Left renal cortex interstitium (tissue), 4 donors: ENCODE measurements at places on chromosomes 16 and 17. TPM values are rescaled to one million over a fixed set of nuclear protein-coding genes. Genes with fewer than 3 reads are reported as not detected.

ABCA6 gene
- 1.8 TPM for polyA plus RNA-seq

PABPN1L gene
- not detected for polyA plus RNA-seq

HOXB9 gene
- 61.0 TPM for polyA plus RNA-seq

SEC14L5 gene
- 0.14 TPM for polyA plus RNA-seq

CD300LB gene
- polyA plus RNA-seq, result 0.10 TPM

POLR3E gene
- 65.3 TPM for polyA plus RNA-seq

NRN1L gene
- polyA plus RNA-seq, result not detected

ZACN gene
- polyA plus RNA-seq, result 14.3 TPM

TPSAB1 gene
- polyA plus RNA-seq, result not detected

PNMT gene
- polyA plus RNA-seq, result 4.5 TPM

LGALS3BP gene
- 170 TPM for polyA plus RNA-seq

TCAP gene
- polyA plus RNA-seq, result 2.2 TPM

CCDC40 gene
- polyA plus RNA-seq, result 12.7 TPM

EDC4 gene
- 75.0 TPM for polyA plus RNA-seq

HCRT gene
- not detected for polyA plus RNA-seq

ERBB2 gene
- 194 TPM for polyA plus RNA-seq
